Esophagus muscularis mucosa (tissue), 4 donors: ENCODE measurements at places on chromosomes 6 and 20.

DNA sequence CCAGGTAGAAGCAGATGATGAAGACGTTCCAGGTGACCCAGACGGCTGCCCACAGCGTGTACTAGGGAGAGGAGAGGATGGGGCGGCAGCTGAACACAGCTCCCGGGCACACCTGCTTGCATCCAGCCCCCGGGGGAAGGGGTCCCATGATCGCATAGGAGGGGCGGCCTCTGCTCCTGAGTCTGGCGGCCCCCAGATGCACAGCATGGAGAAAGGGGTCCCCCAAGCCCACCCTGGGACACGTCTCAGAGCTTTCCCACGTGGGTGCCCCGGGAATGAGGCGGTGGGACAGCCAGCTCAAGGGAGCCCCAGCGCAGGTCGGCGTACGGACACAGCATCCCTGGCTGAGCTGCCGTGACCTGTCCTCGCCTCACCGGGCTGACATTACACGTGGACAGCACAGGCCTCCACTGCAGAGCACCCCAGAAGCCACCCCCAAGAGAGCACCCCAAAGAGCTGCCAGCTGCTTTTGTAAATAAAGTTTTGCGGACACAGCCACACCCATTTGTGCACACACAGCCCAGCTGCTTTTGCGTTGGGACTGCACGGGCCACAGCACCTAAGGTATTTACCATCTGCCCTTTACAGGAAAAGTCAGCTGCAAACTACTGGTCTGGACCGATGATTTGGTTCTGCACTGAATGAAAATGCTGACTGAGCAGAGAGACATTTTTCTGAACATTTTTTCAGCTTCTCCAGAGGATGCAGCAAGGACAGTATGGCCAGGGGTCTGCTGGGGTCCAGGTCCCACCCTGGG, 5.2 kb downstream of the NKAIN4 start:
- H3K27ac ChIP-seq, result no peak overlapping the region
- H3K27me3 ChIP-seq, result peaks cover 19% of the 10 kb centered on the region
- DNase-seq, result no peak
- H3K4me1 ChIP-seq, result peaks cover 9% of the 10 kb centered on the region

DNA sequence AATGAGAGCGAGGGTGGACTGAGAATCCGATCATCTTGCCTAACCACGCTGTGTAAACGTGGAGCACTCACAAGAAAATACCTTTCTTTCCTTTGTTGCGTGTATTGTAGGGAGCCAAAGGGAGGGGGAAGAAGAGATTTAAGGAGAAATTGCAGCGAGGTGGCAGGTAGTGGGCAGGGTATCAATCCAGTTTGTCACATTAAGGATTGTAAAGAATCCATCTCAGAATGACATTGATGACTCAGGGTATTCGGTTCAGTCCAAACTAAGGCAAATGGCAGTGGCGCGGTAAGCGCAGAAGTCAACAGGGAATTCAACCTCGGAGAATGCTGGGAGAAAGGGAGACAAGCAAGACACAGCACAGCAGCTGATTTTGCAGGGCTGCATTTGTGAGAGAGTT, 146.2 kb downstream of the ID4 start:
- H3K27ac ChIP-seq, result no peak overlapping the region
- H3K4me1 ChIP-seq, result no peaks in the 10 kb centered on the region
- no peaks in the 10 kb centered on the region for H3K36me3 ChIP-seq
- H3K4me3 ChIP-seq, result no peak overlapping the region

GRCh38 chr6:27604986-27605385, 132.1 kb upstream of the ZNF184 start:
- DNase-seq, result no peak
- no peaks in the 10 kb centered on the region for H3K36me3 ChIP-seq
- H3K4me3 ChIP-seq, result no peak overlapping the region
- H3K27me3 ChIP-seq, result peaks cover 20% of the 10 kb centered on the region
- H3K27ac ChIP-seq, result no peak overlapping the region

GRCh38 chr20:55567826-55568225, 437.5 kb downstream of the CBLN4 start:
- no peak overlapping the region for H3K27ac ChIP-seq
- no peak for DNase-seq
- no peak overlapping the region for H3K4me3 ChIP-seq
- no peaks in the 10 kb centered on the region for H3K36me3 ChIP-seq
- H3K27me3 ChIP-seq, result no peaks in the 10 kb centered on the region

DNA sequence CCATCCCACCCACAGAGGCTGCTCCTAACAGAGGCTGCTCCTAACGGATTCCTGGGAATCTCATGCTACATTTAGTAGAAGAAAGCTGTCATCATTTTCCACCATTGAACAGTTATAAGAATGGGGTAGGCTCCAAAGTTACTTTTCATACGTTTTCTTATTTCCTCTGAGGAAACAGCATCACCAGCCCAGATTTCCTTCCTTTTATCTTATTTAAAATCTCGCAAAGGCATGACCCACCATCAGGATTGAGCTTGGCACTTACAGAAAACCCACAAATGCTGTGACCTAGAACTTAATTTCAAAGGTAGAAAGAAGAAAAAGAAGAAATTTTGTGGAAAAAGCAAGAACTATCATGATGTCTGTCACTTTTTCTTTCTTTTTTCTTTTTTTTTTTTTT, 168.0 kb downstream of the LY86 start:
- DNase-seq, result no peak
- no peak overlapping the region for H3K27ac ChIP-seq
- H3K27me3 ChIP-seq, result no peaks in the 10 kb centered on the region
- H3K4me1 ChIP-seq, result peaks cover 18% of the 10 kb centered on the region
- H3K4me3 ChIP-seq, result no peak overlapping the region

GRCh38 chr6:157848693-157849092, 25.6 kb downstream of the SNX9 start:
- peaks cover 64% of the 10 kb centered on the region for H3K4me1 ChIP-seq
- H3K36me3 ChIP-seq, result no peaks in the 10 kb centered on the region
- H3K27me3 ChIP-seq, result no peaks in the 10 kb centered on the region
- no peak for DNase-seq
